ENCODE measurements at places on chromosomes 5 and 9.

DNA sequence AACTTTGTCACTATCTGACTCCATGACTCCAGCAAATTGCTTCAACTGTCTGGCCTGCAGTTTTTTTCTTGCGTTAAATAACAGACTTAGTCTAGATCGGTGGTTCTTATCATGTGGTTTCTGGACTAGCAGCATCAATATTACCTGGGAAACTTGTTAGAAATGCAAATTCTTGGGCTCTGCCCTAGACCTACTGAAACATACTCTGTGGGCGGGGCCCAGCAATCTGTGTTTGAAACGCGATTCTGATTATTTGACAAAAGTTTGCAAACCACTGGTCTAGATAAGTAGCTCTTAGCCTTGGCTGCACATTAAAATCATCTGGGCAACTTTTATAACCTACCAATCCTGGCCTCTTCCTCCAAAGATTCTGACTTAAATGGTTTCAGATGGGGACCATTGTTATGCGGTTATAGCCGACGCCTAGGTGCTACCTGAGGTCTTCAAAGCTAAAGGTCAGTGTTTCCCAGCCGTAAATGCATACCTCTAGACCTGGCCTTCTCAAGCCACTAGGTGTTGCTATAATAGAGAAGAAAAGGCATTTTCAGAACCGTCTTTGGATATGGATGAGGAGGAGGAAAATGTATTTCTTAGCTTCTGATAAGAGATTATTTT, 74.0 kb downstream of the C9orf85 start:
- DNase-seq: no peak

DNA sequence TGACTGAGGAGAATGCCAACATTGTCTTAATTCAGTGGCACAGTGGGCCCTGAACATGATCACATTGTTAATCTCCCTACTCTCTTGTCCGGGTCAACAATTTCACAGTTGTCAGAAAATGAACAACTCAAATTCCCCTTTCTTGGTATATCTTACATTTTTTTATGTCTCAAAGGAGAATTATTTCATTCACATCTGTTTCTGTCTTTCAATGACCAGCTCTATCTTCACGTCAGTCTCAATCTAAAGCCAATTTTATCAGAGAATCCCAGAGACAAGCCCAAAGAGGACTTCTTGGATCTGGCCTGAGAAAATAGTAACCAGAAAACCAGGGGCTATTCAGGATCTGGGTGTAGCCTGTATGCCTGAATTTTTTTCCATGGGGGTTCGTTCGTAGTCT, 477.5 kb downstream of the PDE4D start:
- no peak for DNase-seq

- no peak for DNase-seq
Observed at GRCh38 chr9:25613709-25614108, 64.5 kb downstream of the TUSC1 start.

- DNase-seq: no peak
Observed at GRCh38 chr5:108320231-108320630, 61.7 kb downstream of the FBXL17 start.

DNA sequence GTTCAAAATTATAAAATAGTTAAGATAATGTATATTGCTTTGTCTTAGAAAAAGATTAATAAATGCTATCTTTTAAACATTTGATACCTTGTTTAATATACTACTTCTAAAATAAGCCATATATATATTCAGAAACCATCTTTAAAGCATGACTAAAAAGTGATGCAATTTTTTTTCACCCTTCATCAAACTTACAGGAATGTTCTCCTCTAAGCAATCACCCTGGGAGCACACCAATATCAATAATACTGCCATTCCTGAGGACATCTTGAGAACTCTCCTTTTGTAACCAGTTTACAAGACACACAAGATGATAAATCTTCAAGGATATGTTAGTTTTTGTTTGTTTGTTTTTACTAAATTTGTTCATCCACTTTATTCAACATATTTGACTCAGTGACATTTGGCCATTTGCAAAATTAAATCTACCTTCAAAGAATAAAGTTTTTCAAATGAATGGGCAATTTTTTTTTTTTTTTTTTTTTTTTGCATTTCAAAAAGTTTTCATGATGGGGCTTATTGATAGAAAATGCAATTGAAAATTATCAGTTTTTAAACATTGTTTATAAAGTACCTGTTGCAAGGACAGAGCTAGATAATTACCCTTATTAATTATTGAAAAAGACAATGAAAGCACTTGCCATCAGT, 17.2 kb downstream of the FOXD1 start:
- no peak for DNase-seq

DNA sequence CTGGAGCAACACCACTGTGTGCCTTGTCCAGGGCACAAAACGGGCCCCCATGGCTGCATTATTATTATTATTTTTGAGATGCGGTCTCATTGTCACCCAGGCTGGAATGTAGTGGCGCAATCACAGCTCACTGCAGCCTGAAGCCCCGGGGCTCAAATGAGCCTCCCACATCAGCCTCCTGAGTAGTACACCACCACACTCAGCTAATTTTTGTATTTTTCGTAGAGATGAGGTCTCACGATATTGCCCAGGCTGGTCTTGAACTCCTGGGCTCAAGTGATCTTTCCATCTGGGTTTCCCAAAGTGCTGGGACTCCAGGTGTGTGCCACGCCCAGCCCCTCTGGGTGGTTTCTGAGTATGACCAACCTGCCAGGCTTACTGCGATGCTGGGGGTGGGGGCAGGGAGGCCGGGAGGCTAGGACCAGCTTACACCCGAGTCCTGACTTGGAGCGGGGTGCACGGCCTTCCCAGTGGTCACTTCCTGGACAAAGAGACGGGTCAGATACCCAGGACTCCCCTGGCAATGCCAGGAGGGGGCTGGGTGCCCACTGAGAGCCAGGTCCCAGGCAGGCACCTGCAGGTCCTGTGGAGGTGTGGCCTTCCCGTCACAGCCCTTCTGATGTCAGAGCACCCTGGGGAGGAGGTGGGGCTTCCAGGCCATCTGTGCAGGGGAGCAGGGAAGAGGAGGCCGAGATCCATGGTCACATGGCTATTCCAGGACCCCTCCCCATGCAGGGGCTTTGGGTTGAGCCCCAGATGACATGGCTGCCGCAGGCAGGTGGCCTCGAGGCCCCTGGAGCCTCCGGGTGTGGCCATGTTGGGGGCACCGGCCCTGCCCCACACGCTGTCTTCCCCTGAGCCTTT, 8.3 kb upstream of the NRARP start:
- no peak for DNase-seq

GRCh38 chr5:109453251-109453650, 43.5 kb upstream of the PJA2 start:
- DNase-seq: no peak

- no peak for DNase-seq
Observed at GRCh38 chr9:121182989-121183388, 18.7 kb downstream of the RAB14 start.

DNA sequence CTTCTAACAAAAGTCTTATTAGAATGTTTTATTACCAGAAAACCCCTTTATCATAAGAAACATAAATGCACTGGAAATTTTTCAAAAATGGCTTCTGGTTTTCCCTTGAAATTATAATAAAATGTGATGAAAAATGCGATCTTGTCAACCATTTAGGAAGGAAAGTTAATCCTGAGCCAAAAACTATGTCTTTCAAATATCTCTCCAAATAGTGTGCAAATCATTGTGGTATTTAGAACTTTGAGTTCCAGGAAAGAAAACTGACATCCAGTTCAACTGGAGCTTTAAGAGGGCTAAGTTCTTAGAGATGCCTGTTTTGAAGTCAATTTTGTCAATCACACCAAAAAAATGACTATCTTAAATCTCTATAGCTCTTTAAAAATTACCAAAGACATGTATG, 425.4 kb downstream of the DNAH5 start:
- no peak for DNase-seq

- no peak for DNase-seq
Observed at GRCh38 chr5:75756981-75757380, 39.7 kb upstream of the POC5 start.

DNA sequence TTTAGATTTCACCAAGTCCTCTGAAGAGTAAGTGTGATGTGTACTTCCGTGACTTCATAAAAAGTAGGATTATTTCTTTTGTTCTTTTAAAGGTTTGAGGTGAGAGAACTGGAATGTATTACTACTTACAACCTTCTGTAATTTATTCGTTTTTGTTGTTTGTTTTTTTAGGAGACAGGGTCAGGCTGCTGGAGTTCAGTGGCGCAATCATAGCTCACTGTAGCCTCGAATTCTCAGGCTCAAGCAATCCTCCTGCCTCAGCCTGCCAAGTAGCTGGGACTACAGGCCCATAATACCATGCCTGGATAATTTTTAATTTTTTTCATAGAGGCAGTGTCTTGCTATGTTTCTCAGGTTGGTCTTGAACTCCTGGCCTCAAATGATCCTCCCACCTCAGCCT, 68.3 kb upstream of the RETREG1 start:
- no peak for DNase-seq

DNA sequence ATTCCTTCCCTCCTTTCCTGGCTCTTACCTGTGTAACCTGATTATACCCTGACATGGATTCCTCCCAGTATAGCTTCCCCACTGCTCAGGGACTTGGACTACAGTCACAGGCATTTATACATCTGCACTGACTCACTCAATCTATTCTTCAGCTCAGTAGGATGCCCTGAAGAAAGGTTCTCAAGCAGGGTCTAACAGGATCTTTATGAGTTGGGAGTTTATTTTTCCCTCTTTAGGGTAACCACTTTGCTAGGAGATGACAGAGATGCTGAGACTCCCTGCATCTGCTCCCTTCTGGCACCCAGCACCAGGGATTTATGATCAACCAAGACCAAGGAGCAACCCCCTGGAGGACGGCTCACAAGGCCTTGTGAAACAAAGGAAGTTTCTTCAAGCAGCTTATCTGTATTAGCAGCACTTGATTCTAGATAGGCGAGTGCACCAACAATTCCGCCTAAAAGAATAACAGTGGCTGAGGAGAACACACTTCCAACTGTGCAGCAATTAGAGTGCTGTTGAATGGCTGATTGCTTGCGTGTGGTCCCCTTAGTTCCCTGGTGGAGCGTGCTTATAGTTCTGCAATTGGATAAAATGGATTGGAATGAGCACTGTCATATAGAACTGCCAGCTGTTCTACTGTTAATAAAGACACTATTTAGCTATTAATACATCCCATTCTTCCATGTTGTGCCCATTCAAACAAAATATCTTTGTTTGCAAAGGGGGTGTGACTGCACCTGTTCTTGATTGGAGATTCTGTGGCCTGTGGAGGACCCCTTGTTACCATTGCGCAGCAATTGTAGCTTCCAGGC, 482.6 kb downstream of the ZNF608 start:
- no peak for DNase-seq

DNA sequence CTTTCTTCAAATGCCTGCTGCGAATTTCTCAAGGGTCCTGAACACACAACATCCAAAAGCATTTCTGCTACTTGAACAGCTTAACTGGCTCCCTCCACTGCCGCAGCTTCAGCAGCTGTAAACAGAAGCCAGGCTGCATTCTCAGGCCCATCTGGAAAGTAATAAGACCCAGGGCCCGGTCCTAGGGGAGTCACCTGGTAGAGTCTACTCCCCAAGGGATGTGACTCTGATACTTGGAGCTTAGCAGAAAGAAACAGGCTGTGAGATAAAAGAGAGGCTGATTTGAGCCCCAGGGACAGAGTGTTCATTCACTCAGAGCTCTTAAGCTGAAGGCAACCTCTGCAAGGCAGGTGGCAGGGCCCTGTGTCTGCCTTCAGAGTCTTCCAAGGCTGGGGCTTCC, 356.8 kb downstream of the SPOCK1 start:
- DNase-seq: no peak

DNA sequence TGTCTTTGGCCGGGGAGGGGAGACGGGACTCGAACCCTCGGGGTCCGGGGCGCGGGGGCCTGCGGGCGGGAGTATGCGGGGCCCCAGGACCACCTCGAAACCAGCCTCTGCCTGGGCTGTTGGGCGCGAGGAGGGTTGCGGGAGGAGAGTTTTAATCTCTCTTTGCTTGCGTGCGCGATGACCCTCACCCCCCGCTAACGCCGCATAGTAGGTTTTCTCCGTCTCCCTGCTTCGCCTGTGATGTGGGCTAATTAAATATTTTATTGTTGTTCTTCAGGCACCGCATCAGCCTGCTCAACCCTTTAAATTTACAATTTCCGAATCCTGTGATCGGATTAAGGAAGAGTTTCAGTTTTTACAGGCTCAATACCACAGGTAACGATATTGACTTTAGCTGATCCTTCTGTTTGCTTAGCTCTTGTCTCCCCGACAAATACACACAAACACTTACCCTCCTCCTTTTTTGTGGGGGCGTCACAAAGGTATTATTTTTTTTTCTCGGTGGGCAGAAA, 1.7 kb downstream of the TLE4 start:
- no peak for DNase-seq

GRCh38 chr5:65882278-65882677, 44.1 kb upstream of the ERBIN start:
- DNase-seq: no peak

GRCh38 chr5:65050826-65051498, 282.2 kb downstream of the CWC27 start:
- no peak for DNase-seq

- DNase-seq: no peak
Observed at GRCh38 chr5:5179079-5179478, 38.9 kb downstream of the ADAMTS16 start.

GRCh38 chr9:93147632-93148031, 13.6 kb upstream of the NINJ1 start:
- DNase-seq: no peak

GRCh38 chr5:30926218-30926617, 267.3 kb upstream of the CDH6 start:
- no peak for DNase-seq

GRCh38 chr5:107268241-107268640, 402.5 kb downstream of the EFNA5 start:
- no peak for DNase-seq

DNA sequence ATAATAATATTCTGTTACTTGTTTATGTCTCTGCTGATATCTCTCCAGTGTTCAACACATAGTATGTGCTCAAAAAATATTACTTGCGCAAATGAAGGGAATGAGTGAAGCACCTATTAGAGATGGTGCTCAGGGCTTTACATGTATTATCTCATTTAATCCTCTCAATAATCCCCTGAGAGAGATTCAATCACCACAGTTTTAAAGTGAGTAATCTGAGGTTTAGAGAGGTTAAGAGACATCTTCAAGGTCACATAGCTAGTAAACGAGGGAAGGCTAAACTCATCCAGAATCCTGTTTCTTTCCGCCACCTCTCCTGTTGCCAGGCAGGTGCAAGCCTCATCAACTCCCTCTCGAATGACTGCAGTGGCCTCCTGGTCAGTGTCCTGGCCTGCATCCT, 82.0 kb downstream of the UGCG start:
- no peak for DNase-seq

- no peak for DNase-seq
Observed at GRCh38 chr9:91302831-91303230, 58.9 kb downstream of the AUH start.

- DNase-seq: no peak
Observed at GRCh38 chr5:150060471-150060870, 25.9 kb downstream of the CSF1R start.

DNA sequence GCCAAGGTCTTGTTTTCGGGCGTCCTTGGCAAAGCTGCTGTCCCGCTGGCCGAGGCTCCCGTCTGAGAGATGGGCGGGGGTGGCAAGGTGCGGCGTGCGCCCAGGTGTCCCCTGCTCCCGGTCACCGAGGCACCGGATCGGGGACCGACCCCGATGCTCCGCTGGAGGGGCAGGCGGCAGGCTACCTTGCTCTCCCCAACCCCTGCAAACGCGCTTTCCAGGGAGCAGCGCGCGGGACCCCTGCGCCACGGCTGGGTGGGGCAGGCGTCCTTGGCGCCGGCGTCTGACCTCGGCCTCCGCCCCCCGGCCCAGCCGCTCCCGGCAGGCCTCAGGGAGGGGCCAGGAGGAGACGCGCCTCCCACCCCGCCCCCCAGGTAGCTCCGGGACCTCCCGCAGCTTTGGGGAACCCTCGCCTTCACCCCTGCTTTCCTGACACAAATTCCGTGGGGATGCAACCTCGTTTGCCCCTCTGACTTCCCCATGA, 551 bp downstream of the N4BP3 start:
- DNase-seq: no peak

Data from activated CD8-positive, alpha-beta memory T cell treated with anti-CD3 and anti-CD28 coated beads for 4 hours (primary cell).